PC-9 (cell line): ENCODE measurements at places on chromosomes 3 and 15. TPM values are rescaled to one million over a fixed set of nuclear protein-coding genes. Genes with fewer than 3 reads are reported as not detected.

Gene P2RY12
- not detected in 2 replicates for total RNA-seq

GRCh38 chr3:189232790-189233189 is 61.0 kb downstream of the TPRG1 start:
- H3K27me3 ChIP-seq = no peaks in the 10 kb centered on the region
- 0 out of 2 replicates have a peak, but pooled peaks cover 7% of the 10 kb centered on the region for H3K4me1 ChIP-seq
- no peak overlapping the region for H3K4me3 ChIP-seq

- no peak overlapping the region for H3K4me3 ChIP-seq
- no peak overlapping the region for H3K27ac ChIP-seq
- no peaks in the 10 kb centered on the region for H3K27me3 ChIP-seq
Observed at GRCh38 chr3:107275511-107275910, 101.7 kb upstream of the CCDC54 start.

DNA sequence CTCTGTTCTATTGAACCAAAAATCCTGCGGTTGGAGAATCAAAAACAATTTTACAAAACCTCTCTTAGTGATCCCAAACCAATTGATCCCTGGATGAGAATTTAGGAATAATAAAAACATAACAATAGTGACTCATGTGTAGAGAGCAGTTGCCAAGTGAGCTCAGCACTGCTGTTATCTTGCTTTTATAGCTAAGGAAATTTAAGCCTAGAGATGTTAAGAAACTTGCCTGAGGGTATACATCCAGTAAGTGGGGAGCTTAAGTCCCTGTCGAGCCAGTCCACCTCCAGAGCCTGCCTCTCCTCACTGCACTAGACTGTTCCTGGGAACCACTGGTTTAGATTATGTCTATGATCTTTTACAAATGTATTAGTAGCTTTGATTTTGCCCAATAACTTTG is 358.4 kb upstream of the LMCD1 start:
- H3K4me3 ChIP-seq = no peak overlapping the region
- peak; percentile 73 for DNase-seq
- no peaks in the 10 kb centered on the region for H3K4me1 ChIP-seq
- no peaks in the 10 kb centered on the region for H3K36me3 ChIP-seq

- H3K27ac ChIP-seq = peak overlapping the region; percentile 100
- no peaks in the 10 kb centered on the region for H3K27me3 ChIP-seq
- peak overlapping the region; percentile 38; the same call in 1 of the 2 replicates for H3K4me3 ChIP-seq
- peak; percentile 97 for DNase-seq
- peaks cover 32% of the 10 kb centered on the region for H3K36me3 ChIP-seq
- peaks cover 67% of the 10 kb centered on the region for H3K4me1 ChIP-seq
Observed at GRCh38 chr15:67107014-67107812, 41.8 kb downstream of the SMAD3 start.
